NCI-H1048 (cell line): ENCODE measurements at places on chromosomes 13 and 19.

DNA sequence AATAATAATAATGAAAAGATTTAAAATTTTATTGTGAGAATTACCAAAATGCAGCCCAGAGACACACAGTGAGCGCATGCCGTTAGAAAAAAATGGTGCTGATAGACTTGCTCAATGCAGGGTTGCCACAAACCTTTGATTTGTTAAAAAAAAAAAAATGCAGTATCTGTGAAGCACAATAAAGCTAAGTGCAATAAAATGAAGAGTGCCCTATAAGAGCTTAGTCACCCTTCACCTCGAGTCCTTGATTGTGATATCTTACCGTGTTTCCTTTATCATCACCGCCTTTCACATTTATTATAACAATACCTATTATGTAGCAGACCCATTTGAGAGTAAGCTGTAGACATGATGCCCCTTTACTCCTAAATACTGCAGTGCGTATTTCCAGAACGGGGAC is 83.2 kb downstream of the SLC6A16 start:
- DNase-seq, result no peak

- DNase-seq, result no peak
Observed at GRCh38 chr13:113887700-113888201, 23.9 kb upstream of the GAS6 start.

GRCh38 chr13:35984776-35985453 is 146.3 kb downstream of the DCLK1 start:
- no peak for DNase-seq

DNA sequence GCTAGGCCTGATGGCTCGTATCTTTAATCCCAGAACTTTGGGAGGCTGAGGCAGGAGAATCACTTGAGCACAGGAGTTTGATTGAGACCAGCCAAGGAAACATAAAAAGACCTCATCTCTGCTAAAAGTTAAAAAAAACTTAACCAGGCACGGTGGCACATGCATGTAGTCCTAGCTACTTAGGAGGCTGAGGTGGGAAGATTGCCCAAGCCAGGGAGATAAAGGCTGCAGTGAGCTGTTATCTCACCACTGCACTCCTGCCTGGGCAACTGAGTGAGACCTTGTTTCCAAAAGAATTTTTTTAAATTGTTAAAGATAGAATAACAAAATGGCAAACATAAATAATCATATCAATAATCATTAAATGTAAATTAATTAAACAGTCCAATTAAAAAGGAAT is 365.8 kb downstream of the MTUS2 start:
- DNase-seq, result no peak

DNA sequence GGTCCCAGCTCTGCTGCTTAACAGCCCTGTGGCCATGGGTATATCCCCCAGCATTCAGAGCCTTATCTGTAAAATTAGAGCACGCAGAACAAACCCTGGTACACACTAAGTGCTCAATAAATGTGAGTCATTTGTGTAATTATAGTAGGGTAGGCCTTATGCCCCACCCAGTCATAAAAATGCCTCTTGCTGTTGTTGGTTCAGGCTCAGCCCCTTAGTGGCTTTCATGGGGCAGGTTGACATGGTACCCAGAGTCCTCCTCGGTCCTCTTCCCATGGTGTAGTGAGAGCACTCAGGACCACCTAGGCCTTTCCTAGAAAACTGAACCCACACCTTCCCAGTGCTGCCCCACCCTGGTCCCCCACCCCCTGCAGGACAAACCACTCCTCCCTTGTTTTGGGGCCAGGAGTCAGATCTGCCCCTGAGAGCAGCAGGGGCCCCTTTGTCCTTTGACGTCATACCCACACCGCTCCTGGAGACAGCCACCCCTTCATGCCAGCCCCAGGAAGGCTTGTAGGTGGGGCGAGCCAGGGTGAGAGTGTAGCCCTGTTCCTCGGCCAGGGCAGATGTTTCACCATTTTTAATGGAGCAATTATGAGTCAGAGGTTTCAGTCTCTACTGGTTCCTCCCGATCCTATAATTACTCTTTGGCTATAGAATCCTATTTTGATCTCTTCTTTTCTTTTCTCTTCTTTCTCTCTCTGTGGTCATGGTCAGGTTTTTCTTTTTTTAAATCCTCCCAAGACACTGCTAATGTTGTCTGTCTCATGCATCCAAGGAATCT is 36.8 kb downstream of the ACTN4 start:
- DNase-seq, result no peak

GRCh38 chr19:2552859-2553258 is 76.9 kb downstream of the GADD45B start:
- DNase-seq, result no peak

GRCh38 chr19:34676697-34677385 is at the start of gene SCGB2B2:
TSS of gene SCGB2B2 (minus strand) at chr19:34677159. CDS start at chr19:34594563, 82,596 bp downstream.
- no peak for DNase-seq
